IMR-90 (cell line): ENCODE measurements at places on chromosomes 7 and 10. TPM values are rescaled to one million over a fixed set of nuclear protein-coding genes. Genes with fewer than 3 reads are reported as not detected.

- peak; percentile 1 for DNase-seq
Measured at GRCh38 chr10:9437131-9437530, 1382.6 kb downstream of the GATA3 start.

Gene TMEM184A
- polyA plus RNA-seq = 1.9 TPM in 2 replicates

DNA sequence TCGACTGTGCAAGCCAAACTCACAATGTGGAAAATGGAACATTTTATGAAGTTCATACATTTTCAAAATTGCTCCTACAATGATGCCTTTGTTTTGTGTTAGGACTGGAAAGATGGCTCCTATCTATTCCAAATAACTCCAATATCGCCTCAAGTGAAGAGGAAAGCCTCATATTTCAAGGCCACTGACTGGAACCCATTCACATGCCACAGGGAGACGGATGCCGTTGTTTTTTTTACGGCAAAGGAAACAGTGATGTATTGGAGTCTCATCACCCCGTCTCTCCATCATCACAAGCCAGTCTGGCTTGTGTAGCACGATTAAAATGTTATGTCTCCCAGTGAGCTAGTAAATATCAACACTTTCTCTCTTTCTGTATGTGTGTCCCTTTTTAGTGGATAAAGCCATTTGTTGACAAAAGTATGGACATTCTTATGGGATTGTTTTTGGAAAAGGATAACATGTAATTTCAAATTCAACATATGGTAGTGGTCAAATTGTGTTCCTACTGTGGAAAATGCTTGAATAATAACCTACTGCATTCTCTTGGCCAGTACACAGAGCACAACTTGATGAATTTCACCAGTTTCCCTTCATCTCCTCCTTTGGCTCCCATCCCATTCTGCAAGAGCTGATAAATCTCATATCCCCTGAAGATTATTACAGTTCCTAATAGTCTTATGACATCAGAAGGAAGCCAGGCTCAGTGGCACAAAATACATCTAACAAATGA, 109.5 kb upstream of the PITRM1 start:
- no peak for DNase-seq

GRCh38 chr7:27339478-27339877, 96.9 kb downstream of the EVX1 start:
- DNase-seq = no peak

Gene DOCK4
- polyA plus RNA-seq = 4.2 and 4.4 TPM in 2 replicates
